ENCODE measurements at places on chromosomes 5 and 9.

- no peak for DNase-seq
Measured at GRCh38 chr5:168801567-168801966, 222.4 kb upstream of the PANK3 start.

- DNase-seq, result peak; percentile 24
Measured at GRCh38 chr9:125374443-125375309, 113.0 kb downstream of the GAPVD1 start.

DNA sequence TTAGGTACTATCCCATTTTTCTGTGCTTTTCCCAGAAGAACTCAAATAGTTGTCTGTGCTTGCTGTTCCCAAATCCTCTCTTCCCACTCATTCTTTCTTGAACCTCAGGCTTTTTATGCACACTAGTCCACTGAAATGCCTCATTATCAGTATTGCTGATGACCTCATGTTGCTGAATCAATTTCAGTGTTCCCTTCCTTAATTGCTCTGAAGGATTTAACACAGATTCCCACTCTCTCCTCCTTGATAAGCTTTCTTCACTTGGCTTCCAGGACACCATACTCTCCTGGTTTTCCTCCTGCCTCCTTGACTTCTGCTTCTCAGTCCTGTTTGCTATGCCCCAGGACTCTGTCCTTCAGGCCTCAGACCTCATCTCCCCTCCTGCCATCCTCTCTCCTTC, 298.5 kb downstream of the ARHGAP26 start:
- DNase-seq, result no peak

- DNase-seq, result no peak
Measured at GRCh38 chr5:71843111-71843510, 124.0 kb downstream of the CARTPT start.

- no peak for DNase-seq
Measured at GRCh38 chr9:29778281-29778849, 2205.1 kb upstream of the C9orf72 start.

DNA sequence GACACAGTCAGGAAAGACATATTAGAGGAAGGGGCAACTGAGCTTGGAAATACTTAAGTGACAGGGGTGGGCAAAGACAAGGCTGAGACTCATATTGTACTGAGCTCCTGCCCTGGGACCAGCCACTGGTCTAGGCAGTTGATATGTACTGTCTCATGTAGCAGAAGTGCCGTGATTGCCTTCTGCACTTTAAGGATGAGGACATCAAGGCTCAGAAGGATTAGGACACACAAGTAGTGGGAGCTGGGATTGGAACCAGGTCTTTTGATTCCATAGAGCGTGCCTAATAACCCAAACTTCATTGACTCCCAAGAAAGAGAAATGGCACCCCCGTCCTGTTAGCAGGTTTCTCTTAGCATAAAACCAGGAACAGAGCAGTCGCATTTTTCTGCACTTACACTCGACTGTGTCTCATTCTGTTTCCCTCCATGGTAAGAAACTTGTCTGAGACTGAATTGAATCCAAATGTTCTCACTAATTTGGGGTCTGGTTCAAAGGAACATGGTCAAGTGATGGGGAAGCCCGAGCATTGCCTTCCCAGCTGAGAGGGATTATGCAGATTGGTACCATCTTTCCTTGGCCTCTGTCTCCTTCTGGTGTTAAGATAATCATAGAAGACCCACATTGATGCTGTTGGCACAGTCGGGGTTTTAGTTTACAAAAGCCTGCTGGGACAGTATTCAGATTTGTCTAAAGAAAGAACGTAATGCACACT, 70.4 kb downstream of the ANGPTL2 start:
- DNase-seq, result no peak

DNA sequence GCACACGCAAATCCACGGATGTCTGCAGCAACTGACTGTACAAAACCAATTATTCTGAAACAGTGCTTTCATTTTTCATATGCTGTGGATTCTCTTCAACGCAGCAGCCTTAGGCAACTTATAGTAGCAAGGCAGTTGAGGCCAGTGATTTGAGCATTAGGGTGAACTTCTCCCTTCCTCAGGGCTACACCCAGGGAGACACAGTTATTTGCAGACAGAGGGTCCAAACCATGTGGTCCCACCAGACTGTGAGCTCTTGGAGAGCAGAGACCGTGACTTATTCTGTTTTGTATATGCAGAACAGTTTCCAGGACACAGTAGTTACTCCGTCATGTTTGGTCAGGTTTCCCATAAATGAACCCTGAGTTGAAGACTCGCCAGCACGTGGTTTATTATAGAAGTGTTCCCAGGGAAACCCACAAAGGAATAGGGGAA, 19.0 kb upstream of the WHRN start:
- DNase-seq, result no peak

DNA sequence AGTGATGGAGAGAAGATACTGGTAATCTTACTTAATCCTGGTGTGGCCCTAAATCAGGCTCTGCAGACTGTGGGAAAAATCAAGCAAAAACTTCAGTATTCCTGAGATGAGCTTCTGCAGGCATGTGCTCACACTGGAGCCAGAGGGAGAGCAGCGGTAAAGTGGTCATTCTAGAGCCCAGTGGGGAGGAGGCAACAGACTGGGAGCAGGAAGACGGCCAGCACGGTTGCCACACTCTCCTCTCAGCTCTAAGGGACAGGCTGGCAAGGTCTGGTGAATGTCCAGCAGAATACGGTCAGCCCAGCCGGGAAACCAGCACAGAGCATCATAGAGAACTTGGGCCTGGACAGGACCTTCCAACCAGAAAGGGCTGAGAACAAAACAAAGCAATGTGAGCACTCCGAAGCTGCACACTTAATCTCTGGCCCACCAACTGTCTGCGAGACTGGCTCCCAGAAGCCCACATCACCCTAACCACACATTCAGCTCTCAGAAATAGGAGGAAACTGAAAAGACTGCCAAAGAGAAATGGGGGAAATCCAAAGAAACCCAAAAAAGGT, 30.3 kb downstream of the MED27 start:
- no peak for DNase-seq

- DNase-seq, result no peak
Measured at GRCh38 chr9:81819155-81819554, 109.1 kb upstream of the SPATA31D4 start.

GRCh38 chr5:135315386-135315785, 83.6 kb downstream of the MACROH2A1 start:
- no peak for DNase-seq

DNA sequence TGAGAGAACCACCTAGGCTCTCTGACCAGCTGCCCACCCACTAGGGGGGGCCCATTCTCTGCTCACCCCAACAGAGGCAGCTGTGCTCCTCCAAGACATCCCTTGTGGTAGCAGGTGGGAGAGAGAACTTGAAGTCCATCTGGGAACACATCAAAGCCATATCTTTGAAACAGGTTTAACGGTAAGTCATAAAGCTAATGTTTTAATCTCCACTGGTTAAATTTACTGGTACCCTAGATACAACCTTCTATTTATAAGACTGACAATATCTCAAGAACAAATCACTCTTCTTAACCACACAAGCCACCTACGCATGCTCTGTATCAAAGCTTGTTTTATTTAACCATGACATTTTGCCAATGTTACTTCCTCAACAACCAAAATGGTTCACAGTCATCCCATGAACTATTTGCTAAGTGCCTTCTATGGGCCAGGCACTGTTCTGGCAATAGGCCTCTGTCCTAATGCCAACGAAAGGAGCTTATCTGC, 20.4 kb downstream of the AUH start:
- no peak for DNase-seq

DNA sequence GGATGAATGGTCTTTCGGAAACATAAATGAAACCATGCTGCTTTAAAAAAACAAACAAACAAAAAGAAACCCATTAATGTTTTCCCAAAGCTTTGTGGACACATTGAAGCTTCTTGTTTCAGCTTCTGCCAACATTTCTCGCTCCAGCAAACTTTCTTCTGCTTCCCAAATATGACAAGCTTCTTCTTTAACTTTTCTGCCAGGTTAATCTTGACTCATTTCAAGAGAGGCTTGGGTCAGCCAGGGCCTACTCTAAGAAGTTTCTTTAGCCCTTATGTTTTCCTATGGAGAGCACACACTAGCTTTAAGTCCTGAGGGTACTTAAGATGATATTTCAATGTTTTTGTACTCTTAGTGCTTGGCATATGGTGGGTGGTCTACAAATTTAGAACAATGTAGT, 6.1 kb downstream of the ANXA1 start:
- no peak for DNase-seq

- DNase-seq, result no peak
Measured at GRCh38 chr5:35066260-35066795, 18.6 kb upstream of the AGXT2 start.

DNA sequence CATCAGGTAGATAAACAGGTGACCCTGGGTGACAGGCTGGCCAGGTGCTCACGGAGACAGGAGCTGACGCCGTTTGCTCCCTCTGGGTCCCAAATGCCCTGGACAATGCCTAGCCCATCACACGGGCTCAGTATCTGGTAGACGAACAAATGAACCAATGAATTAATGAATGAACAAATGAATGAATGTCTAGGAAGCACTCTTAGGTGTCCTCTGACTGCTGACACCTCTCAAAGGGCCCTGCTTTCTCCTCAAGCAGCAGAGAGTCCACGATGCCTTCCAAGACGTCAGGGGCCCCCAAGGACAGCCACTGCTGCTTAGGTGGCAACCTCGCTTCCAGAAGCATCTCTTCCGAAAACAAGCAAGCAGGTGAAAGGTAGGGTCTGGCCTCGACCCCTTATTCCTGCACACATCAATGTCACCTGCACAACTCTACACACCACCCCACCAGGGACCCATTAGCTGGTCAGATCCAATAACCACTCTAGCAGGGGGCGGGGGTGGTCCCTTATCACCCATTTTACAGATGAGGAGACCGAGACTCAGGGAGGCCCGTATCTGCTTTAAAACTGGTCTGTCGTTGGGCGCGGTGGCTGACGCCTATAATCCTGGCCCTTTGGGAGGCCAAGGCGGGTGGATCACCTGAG, 45.2 kb downstream of the VAV2 start:
- no peak for DNase-seq

GRCh38 chr5:108760512-108760911, 12.8 kb downstream of the FER start:
- DNase-seq, result no peak

GRCh38 chr9:137458194-137459151, 661 bp downstream of the NSMF start:
- DNase-seq, result no peak

DNA sequence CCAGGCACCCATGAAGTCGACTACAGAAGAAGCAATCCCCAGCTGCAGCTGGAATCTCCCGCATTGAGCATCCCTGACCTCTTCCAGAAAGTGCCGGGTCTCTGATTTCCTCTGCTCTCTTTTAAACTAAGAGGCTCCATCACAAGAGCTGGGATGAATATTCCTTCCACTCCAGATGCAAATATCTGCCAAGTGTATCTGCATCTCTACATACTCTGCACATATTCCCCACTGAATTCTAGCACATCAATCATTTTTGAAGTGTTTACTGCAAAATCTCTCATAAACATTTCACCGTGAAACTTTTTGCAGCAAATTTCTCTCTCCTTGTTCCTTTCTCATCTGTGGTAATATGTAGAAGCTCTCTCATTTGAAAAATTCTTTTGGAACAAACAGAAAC, 161.5 kb downstream of the GABRB2 start:
- no peak for DNase-seq

DNA sequence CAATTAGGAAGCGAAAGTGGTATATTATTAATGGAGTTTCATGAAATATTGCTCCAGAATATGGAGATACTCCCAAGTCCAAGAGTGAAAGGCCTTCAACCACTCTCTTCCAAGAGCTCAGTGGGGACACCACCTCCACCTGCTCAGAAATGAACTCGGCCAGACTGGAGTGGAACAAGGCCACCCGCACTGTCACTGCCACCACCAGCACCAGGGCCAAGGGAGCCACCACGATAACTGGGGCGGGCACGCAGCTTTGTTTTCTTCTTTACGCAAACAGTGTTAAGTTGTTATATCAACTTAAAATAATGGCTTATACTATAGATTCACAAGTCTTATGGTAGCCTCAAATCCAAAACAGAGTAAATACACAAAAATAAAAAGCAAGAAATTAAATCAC, 204.1 kb downstream of the TRPM3 start:
- no peak for DNase-seq
